ENCODE measurements at places on chromosomes 4 and X. TPM values are rescaled to one million over a fixed set of nuclear protein-coding genes. Genes with fewer than 3 reads are reported as not detected.
A peak's percentile ranks its signal among the peaks of the same experiment; 100 is the strongest.

GRCh38 chr4:184039963-184040383 is 134.9 kb downstream of the STOX2 start:
- DNase-seq: no peak

DNA sequence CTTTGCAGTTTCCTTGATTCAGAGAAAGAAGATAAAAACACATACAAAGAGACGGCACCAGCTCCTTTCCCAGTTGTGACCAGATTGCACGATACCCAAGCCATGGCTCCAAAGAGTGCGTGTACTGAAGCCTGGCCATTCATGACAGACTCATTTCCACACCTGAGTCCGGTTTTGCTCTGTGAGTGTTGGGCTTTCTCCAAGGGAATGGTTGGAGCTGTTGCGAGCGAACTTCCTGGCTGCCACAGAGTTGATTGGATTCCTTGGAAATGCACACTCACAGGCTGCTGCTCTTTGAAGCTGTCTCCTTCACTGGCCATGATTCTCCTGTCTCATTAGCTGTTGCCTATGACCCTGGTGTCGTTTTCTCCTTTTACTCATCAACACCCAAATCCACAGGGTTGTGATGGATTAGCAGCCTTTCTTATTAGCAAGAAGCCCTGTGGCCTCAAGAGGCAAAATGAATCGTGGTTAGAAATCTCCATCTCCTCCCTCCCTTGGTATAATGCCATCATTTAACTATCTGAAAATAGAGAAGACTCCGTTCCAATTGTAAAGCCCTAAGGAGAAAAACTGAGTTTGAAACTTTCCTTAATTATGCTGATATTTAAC is 43.9 kb upstream of the BBS12 start:
- DNase-seq: no peak

GRCh38 chrX:109733613-109734083 is 591 bp upstream of the ACSL4 start:
- no peak for DNase-seq

GRCh38 chrX:125205918-125206665 is 113.6 kb upstream of the TEX13C start:
- DNase-seq: no peak

MSL3 gene
- 22.8 TPM for total RNA-seq

GRCh38 chr4:23766344-23766743 is 123.5 kb downstream of the PPARGC1A start:
- DNase-seq: no peak

MND1 gene
- total RNA-seq: not detected

NEIL3 gene
- total RNA-seq: not detected

- DNase-seq: no peak
Measured at GRCh38 chr4:14345356-14345775, 656.9 kb upstream of the CPEB2 start.

DNA sequence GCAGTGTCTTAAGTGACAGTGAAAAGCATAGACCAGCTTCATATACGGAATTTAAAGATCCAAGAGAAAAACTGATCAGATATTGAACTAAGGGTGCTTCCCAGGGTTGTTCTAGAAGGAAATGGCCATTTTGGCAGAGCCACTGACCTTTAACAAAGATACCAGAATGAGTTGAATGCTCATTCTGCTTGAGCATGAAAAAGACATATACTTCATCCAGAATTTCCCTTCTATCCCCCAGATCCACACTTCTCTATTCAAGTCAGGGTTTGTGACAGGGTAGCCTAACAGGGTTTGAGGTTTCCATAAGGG is 45.6 kb upstream of the FAM9C start:
- DNase-seq: no peak

DNA sequence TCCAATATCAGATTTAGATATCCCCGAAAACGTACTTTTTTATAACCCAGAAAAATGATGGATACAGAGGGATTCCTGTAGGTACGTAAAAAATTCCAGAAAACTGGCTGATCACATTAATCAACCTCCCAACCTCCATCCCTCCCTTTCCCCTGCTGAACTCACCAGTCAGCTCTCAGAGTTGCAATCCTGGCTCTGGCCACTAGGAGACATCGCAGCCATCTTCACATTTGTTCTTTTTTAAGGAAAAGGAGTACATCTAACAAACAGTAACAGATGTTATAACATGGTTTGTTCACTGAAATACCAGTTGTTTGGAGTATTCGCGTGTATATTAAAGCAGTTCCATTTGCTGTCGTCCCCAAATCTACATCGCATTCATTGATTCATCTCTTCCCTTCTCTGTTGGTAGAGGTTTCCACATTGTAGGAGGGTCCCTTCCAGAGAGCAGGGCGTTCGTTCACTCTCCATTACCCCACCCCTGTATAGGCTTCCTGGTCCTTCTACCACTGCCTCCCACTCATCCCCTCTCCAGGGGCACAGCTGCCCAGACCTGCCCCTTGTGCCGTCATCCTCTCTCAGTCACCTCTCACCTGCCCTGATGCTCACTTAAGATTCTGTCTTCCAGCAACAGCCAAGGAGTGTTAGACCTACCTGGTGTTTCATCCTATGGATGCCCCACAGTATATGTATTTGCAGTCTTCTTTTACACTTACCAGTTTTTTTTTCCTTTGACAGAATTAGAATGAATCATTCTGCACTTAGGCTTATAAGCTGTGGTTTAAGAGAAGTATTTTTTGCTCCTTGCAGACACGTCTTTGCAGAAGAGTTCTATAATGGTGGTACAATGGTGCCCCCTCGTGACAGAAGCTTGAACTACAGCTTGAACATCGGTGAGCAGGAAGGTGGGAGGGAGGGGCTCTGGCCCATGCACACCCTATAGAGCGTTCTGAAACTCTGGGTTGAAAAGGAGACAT is 36.8 kb upstream of the RAB40AL start:
- DNase-seq: peak; percentile 52

GRCh38 chr4:158934996-158935669 is 166.3 kb downstream of the FNIP2 start:
- no peak for DNase-seq

PNMA6A gene
- 0.55 TPM for total RNA-seq

DNA sequence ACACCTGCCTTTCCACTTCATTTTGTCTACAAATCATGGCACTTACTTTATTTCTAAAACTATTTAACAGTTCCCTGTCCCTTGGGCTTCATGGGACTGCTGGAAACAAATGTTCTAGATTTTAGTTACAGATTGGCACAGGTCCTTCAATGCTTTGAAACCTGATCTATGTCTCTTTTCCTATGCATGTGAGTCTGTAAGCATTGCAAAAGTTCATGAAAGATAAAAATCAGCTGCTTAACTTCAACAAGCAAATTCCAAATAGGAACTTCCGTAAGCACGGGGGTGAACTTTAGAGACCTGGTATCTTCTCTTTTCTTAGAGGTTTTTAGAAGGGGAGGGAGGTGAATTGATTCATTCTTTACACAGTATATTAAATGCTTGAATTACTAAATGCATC is 9.5 kb downstream of the LGI2 start:
- no peak for DNase-seq

DNA sequence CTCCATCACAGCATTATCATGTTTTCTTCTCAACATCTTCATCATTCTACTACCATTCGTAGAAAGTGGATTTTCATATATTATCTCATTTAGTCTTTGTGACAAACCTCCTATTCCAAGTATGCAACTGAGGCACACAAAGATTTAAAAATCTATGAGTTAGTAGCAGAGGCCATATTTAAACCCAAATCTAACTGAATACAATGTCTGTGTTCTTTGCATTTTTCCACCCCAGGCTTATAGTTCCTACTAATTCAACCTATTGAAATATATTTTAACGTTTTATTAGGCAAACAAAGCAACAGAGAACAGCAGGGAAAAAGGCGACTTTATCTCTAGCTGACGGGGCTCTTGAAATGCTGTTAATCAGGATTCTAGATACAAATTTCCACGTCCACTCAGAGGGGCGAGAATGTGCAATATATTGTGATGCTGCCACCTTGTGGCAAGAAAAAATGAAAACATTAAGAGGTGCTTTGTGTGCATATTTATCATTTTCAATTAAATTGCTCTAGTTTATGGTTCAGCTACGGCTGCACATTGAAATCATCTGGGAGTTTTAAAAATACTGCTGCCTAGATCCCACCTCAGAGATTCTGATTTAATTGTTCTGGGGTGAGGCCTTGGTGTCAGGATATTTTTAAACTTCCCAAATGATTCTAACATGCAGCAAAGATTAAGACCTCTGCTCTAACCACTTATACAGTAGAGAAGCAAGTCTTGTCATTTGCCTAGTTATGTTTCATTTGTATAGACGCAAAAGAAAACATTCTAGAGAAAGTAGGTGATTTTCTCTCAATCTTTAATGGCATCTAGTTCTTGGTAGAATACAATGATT is 315.9 kb downstream of the MAPK10 start:
- no peak for DNase-seq

Data from ureter (tissue), 1 donor.